ENCODE measurements at places on chromosomes 3 and 15. TPM values are rescaled to one million over a fixed set of nuclear protein-coding genes. Genes with fewer than 3 reads are reported as not detected.

DNA sequence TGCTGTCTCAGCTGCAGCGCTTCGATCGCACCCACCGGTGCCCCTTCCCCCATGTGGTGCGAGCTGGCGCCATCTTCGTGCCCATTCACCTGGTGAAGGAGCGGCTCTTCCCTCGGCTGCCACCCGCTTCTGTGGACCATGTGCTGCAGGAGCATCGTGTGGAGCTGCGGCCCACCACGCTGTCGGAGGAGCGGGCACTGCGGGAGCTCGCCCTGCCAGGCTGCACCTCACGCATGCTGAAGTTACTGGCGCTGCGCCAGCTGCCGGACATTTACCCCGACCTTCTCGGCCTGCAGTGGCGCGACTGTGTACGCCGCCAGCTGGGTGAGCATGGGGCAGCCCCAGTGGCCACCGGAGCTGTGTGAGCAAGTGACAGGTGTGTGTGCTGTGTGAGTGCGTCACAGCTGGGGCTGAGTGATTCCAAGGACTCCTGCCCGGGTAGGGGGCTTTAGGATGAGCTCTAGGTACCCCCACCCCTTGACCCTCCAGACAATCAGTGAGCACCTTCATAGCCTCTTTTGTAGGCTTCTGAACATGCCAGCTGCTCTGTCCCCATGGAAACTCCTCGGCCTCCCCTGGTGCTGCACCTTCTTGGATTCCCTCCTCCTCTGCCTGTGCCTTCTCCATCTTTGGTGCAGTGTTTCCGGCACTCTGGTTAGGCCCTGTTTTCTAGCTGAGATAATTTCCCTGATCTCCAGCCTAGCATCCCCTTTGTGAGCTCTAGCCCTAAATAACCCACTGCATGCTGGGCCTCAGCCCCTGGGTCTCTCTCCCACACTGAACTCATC is 7.0 kb downstream of the C15orf39 start:
- H3K4me1 ChIP-seq: peaks cover 62% of the 10 kb centered on the region
- no peak for DNase-seq
- H3K27me3 ChIP-seq: no peaks in the 10 kb centered on the region
- H3K4me3 ChIP-seq: no peak overlapping the region
- no peak overlapping the region for H3K27ac ChIP-seq

- no peak overlapping the region for H3K4me3 ChIP-seq
- peaks cover 2% of the 10 kb centered on the region for H3K27me3 ChIP-seq
- H3K4me1 ChIP-seq: peaks cover 25% of the 10 kb centered on the region
Measured at GRCh38 chr3:127764841-127765362, 57.4 kb downstream of the MGLL start.

- no peaks in the 10 kb centered on the region for H3K4me1 ChIP-seq
- no peaks in the 10 kb centered on the region for H3K36me3 ChIP-seq
- peaks cover 9% of the 10 kb centered on the region for H3K27me3 ChIP-seq
- no peak overlapping the region for H3K4me3 ChIP-seq
Measured at GRCh38 chr15:55824857-55825613, 82.1 kb upstream of the PRTG start.

- no peak for DNase-seq
- peaks cover 2% of the 10 kb centered on the region for H3K27me3 ChIP-seq
- peaks cover 3% of the 10 kb centered on the region for H3K36me3 ChIP-seq
- H3K4me1 ChIP-seq: no peaks in the 10 kb centered on the region
- H3K4me3 ChIP-seq: no peak overlapping the region
Measured at GRCh38 chr15:55037071-55037470, 159.7 kb downstream of the RSL24D1 start.

Gene LYZL4
- total RNA-seq: not detected

DNA sequence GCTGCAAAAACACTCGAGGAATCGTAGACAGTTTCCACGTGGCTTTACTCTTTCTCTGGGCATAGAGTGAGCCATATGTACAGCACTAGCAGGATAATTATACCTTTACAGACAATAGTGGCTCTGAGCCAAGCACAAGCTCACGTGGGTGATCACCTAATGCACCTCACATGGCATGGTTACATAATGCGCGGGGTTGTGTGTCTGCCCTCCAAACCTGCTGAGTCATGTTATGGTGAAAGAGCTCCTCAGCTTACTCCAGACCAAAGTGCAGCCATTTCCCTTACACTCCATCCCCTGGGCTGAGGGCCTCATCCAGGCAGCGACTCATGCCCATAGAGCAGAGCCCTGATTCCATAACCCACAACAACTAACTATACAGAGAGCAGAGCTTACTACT is 1458.4 kb upstream of the CADM2 start:
- H3K27me3 ChIP-seq: no peaks in the 10 kb centered on the region
- no peaks in the 10 kb centered on the region for H3K36me3 ChIP-seq
- H3K27ac ChIP-seq: no peak overlapping the region

DNA sequence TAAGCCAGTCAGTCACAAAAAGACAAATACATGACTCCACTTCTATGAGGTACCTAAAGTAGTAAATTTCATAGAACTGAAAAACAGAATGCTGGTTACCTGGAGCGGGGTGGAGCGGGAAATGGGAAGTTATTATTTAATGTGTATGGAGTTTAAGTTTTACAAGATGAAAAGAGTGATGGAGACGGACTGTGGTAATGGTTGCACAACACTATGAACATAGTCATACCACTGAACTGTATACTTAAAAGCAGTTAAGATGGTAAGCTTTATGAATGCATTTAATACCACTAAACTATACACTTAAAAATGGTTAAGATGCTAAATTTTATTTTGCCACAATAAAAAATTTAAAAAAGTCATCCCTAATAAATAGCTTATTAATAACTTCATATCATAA is 23.2 kb downstream of the SFMBT1 start:
- H3K27me3 ChIP-seq: no peaks in the 10 kb centered on the region
- DNase-seq: no peak
- H3K36me3 ChIP-seq: peaks cover 13% of the 10 kb centered on the region
- no peak overlapping the region for H3K4me3 ChIP-seq

DNA sequence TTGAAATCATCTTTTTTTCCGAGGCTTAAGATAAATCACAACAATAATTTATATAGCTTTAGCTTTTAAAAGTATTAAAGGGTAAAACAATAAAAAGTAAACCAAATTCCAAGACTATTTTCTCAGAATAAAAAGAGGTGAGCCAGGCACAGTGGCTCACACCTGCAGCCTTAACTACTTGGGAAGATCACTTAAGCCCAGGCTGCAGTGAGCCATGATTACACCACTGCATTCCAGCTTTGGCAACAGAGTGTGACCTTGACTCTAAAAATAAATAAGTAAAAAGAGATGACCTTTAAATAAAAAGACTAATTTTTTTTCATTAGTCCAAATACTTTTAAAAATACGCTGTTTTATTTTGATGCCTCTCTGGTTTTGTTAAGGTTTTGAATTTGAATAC is 54.4 kb downstream of the C3orf80 start:
- no peak overlapping the region for H3K27ac ChIP-seq
- no peak overlapping the region for H3K4me3 ChIP-seq

Gene ADCY5
- not detected for total RNA-seq
